Fibroblast of skin of left biceps (primary cell): ENCODE measurements at places on chromosomes 5 and 9.

DNA sequence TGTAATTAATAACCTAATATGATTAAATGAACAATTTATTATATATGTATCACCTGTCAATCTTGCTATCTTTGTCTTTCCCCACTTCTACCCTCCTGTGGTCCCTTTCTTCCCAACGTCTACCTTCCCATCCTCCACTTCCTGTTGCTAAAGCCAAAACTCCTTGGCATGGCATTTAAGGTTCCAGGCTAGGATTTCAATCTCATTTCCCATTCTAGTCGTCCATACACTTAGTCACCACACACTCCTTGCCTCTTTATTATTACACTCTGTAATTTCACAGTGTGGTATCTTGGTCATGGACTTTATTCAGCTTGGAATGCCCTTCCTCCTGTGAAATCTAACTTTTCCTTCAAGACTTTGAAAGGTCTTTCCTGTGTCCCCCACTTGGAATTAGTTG, 115.3 kb downstream of the SEMA6A start:
- no peak for DNase-seq

DNA sequence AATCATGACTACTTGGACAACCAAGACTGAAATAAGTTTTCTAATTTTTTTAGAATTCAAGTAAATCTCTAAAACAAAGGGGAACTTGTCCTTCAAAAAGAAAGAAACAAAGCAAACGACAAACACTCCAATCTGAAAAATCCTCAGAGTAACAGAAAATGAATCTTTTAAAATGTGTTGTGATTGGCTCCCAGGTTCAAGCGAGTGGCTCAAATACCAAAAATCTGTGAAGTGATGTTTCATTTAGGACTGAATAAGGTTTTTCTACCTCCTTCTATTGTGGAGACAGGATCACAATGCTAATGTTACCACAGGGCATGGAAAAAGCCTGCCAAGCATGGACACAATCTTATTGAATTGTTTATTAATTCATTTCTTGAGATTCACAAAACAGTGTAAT, 415.7 kb downstream of the RAB3C start:
- no peak for DNase-seq

GRCh38 chr9:128479262-128479661, 23.5 kb downstream of the ODF2 start:
- no peak for DNase-seq

DNA sequence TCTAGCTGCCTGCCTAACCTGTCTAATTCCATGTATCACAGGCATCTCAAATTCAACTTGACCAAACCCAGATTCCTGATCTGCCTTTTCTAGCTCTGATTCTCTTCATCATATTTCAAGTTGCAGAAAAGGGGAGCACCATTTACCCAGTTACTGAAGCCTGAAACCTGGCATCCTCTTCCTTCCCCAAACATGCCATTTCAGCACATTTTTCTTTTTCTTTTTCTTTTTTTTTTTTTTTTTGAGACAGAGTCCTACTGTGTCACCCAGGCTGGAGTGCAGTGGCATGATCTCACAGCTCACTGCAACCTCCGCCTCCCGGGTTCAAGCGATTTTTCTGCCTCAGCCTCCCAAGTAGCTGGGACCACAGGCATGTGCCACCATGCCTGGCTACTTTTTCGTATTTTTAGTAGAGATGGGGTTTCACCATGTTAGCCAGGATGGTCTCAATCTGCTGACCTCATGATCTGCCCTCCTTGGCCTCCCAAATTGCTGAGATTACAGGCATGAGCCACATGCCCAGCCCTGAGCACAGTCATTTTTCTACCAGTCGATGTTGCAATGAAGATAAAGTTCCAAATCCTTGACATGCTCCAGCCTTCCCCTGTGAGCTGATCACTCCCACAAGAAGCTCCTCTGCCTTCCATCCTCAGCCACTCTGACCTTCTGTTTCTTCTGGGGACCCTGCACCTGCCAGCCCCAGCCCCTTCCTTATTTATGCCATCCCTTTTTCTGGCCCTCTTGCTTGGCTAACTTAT, 32.2 kb downstream of the ACER2 start:
- DNase-seq = no peak

DNA sequence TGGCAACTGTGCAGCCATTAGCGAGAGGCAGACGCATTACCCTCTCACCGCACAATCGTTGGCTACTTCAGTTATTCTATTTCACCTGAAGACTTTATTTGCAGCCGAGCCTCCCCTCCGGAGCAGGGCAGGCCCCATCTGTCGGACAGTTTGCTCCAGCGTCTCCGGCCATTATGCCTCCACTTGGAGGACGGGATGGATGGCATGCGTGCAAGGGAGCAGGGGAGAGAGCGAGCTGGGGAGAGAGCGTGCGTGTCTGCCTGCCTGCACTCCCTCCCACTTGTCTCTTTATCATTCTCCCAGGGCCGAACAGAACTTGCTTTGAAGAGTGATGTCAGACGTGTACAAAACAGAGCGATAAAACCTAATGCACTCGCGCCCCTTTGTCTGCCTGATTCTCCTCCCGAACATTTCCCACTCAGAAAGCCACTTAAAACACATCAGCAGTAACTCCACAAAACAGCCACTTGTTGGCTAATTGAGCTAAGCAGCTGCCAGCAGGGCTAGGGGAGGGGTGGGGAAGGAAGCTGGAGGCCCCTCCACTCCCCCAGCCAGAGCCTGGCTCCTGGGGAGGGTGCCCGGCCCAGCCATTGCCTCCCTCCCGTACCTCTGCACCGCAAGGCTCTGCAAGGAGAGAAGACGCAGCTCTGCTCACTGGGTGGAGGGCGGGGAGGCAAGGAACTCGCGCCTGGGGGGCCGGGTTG, 43.4 kb upstream of the FUBP3 start:
- DNase-seq = peak; percentile 10

DNA sequence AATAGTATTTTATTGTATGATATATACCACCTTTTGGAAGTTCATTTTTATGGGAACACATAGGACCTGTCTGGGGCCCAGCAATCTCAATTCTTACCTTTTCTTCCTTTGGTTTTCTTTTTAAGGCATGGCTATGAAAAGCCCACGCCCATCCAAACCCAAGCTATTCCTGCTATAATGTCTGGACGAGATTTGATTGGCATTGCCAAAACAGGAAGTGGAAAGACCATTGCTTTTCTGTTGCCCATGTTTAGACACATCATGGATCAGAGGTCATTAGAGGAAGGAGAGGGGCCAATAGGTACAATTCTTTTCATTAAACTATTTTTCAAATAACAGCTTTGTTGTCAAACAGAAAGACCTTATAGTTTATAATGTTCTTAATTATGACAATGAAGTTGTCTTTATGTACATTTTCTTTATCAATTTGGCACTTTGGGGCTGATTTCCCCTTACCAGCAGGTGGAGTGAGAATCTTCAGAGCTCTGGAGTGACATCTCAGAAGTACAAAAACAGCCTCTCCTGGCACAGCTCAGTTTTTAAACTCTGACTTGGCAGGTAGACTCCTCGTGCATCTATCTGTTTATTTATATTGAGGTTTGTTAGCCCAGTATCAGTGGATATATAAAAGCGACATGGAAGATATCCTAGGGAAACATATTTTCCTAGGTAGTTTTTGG, 25.8 kb downstream of the DDX46 start:
- no peak for DNase-seq

GRCh38 chr5:58099257-58099656, 360.6 kb downstream of the PLK2 start:
- DNase-seq = no peak

- no peak for DNase-seq
Measured at GRCh38 chr9:98778251-98778650, 18.1 kb downstream of the ANKS6 start.
